ENCODE measurements at places on chromosomes 6 and 20.

DNA sequence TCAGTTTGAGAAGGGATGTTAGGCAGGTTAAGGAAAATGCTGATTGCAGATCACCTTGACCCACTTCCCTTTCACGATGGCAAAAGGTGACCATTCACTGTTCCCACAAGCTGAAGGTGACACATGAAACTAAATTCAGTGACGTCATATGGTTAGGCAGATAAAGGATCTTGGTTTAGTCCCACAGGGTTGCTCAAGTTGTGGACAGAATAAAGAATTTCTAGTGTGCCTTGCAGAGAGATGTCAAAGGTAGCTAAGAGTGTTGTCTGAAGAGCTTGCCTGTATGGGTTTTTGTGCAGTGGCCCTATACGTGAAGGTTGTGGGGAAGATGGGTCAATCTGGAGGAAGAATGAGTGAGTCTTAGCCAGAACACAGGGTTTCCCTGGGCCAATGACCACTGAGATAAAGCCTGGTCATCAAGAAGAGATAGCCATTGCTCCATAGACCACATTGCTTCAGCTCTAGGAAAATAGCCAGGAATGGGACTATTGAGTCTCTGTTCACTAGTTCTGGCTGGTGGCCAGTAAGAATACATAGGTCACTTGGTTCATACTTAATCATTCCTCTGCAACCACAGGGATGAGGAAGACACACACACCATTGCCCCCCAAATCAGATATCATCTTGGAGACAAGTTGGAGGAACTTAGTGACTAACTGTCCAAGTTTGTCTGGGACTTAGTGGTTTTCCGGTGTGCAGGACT, 148.5 kb upstream of the ATXN1 start:
- DNase-seq, result no peak

DNA sequence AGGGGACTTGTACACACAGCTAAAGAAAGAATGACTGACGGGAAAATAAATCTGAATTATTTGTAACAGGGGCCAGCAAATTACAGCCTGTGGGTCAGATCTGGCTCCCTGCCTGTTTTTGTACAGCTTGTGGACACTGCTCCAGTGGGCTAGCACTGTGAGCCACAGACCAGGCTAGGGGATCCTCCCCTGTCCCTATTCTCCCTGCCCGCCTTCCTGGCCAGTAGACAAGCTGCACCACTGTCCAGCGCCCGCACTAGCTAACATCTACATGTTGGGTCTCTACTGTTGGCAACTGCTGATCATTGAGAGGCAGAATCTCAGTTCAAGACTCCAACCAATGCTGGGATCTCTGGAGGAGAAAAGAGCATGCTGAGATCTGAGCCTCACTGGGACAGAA, 10.7 kb downstream of the OSER1 start:
- DNase-seq, result no peak

DNA sequence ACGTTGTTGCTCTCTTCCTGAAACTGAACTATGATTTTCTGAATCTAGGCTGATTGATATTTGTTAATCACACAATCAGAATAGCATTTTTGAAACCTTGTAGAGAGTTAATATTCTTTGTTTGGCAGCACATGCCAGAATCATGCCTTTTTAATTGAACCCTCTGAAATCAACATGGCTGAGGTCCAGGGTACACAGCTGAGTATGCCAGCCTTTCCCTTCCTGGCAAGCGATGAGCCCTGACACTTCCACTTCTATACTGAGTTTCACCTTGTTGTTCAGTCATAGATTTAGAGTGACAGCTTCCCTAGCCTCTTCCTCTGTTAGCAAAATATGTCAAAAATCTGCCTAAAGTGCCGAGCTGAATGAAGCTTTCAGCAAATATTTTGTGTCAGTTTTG, 6.8 kb downstream of the HDDC2 start:
- peak; percentile 52 for DNase-seq

DNA sequence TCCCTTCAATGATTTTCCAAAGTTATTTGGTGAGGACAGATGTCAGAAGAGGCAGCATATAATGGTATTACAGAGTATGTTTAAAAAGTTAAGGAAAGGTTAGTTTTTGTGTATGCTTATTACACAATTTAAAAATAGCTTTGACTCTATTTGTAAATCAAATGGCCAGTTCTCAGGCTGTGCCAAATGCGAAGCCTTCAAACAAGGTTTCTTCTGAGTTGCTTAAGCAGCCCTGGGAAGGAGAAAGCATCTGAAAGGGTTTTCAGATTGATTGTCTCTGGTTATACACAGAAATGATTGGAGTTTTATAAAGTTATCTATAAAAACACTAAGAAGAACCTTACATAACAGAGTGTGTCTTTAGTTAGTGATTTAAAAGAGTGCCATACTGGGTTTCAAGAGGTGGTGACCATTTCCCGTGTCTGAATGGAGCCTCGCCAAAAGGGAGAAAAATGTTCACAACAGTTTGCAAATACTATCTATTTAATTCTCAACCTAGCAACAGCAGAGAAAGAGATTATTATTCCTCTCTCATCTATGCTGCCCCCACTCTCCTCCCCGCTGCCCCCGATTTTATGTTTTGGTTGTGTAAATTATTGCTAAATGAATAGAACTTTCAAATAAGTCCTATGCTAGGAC, 16.7 kb downstream of the CD109 start:
- DNase-seq, result no peak

GRCh38 chr6:100460650-100461204, 4.0 kb downstream of the SIM1 start:
- DNase-seq, result no peak

- peak; percentile 70 for DNase-seq
Observed at GRCh38 chr6:85323435-85324040, 126.3 kb upstream of the NT5E start.

DNA sequence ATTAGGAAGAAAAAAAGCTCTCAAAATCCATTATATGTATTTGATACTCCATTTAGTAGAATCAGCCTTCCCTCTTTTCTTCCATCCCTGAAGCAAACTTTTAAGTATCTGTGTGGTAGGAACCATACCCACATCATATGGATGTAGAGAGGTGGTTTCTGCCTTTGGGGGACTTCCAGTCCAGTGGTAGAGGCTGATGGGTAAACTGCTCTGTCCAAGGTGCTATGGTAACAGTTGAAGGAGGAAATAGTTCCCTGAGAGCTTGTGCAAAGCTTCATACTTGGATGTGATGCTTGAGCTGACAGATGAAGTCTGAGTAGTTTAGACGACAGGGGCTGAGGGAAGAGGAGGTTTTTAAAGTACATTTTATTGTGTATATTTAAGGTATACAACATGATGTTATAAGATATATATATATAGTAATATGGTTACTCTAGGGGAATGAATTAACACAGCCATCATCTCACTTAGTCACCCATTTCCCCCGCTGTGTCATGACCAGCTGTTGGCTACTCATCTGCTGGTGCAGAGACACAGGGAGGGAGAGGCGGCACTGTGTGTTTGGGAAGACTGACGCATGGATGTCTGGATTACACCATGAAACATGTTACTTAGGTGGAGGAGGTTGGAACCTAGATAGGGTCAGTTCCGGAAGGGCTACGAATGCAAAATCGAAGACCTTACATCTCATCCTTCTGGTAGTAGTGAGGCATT, 185.2 kb downstream of the FARS2 start:
- DNase-seq, result no peak

DNA sequence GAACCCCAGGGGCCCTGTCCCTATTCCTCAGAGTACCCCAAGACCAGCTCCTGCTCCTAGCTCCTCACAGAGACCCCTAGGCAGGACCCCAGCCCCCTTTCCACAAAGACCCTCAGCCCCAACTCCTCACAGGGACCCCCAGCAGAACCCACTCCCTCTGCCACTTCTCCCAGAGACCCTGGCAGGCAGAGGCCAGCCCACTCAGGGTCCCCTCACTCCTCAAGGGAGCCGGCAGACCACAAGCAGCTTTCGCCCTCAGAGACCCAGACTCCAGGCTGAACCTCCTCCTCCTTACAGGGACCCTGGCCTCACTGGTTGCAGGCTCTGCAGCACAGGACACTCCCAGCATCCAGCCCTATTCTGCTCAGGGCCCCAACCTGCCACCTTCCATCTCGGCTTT, 575 bp downstream of the SLC44A4 start:
- no peak for DNase-seq
